ENCODE measurements at places on chromosomes 11 and 22.

GRCh38 chr11:30594646-30595411 is 8.7 kb upstream of the MPPED2 start:
- no peak for DNase-seq

- DNase-seq: no peak
These were observed 12.3 kb downstream of the IL17RA start for GRCh38 chr22:17097062-17097461.

- DNase-seq: no peak
These were observed 97.4 kb downstream of the RNF169 start for GRCh38 chr11:74845978-74846517.

- no peak for DNase-seq
These were observed 68.5 kb downstream of the GAB2 start for GRCh38 chr11:78349114-78349513.

DNA sequence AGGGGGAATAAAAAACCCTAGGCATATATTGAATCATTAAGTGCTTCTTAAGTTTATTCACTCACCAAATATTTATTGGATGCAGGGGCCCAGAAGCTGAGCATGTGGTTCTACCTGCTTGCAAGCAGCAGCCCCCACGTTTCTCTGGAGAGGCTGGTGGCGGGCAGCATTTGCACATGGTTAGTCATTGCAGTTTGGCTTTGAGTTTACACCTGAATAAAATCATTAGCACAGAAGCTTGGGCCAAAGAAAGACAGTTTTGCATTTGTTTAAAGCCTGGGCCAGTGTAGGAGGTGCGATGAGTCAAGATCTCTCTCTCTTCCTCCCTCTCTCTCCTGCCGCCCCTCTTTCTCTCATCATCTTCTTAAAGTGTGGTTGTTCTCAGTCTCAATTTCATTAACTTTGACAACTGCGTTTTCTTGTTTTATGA is 72.6 kb downstream of the C22orf31 start:
- DNase-seq: no peak
